ENCODE measurements at places on chromosomes 2 and 18. TPM values are rescaled to one million over a fixed set of nuclear protein-coding genes. Genes with fewer than 3 reads are reported as not detected.

FTCDNL1 gene
- 2.6 TPM for total RNA-seq

TPO gene
- 0.18 TPM for total RNA-seq

IMMT gene
- 47.7 TPM for total RNA-seq

HOXD4 gene
- 2.2 TPM for total RNA-seq

TTN gene
- total RNA-seq = 1,236 TPM

BUB1 gene
- 9.0 TPM for total RNA-seq

GNLY gene
- total RNA-seq = 0.31 TPM

WDR43 gene
- total RNA-seq = 37.3 TPM

IER3IP1 gene
- total RNA-seq = 20.0 TPM

SULT1C4 gene
- 13.3 TPM for total RNA-seq

WDSUB1 gene
- 6.0 TPM for total RNA-seq

PJVK gene
- 3.8 TPM for total RNA-seq

OTOF gene
- total RNA-seq = 10.6 TPM

HDLBP gene
- total RNA-seq = 332 TPM

SGPP2 gene
- not detected for total RNA-seq

SLC4A5 gene
- 2.2 TPM for total RNA-seq

TMEM37 gene
- total RNA-seq = 2.0 TPM

TFCP2L1 gene
- under 0.01 TPM for total RNA-seq

C2orf66 gene
- total RNA-seq = 0.04 TPM

ANTXR1 gene
- 86.0 TPM for total RNA-seq

SOX11 gene
- total RNA-seq = 13.2 TPM

ATP8B1 gene
- 5.2 TPM for total RNA-seq

HOXD10 gene
- total RNA-seq = 0.09 TPM

MSTN gene
- total RNA-seq = 26.2 TPM

SAG gene
- 0.18 TPM for total RNA-seq

CHST10 gene
- 14.0 TPM for total RNA-seq

CIB4 gene
- not detected for total RNA-seq

ZNF519 gene
- total RNA-seq = 9.2 TPM

HOXD12 gene
- total RNA-seq = not detected

DCDC2C gene
- total RNA-seq = 0.18 TPM

BCL2L11 gene
- total RNA-seq = 6.3 TPM

HOXD11 gene
- 0.04 TPM for total RNA-seq

SYT4 gene
- total RNA-seq = 0.13 TPM

ESPNL gene
- total RNA-seq = 2.9 TPM

LOXL3 gene
- total RNA-seq = 6.1 TPM

TMEM198 gene
- total RNA-seq = 1.2 TPM

M1AP gene
- 0.18 TPM for total RNA-seq

IL1A gene
- not detected for total RNA-seq

LIMS3 gene
- total RNA-seq = 2.1 TPM

MRO gene
- 0.22 TPM for total RNA-seq

ATOH8 gene
- total RNA-seq = 15.7 TPM

LRP1B gene
- 0.84 TPM for total RNA-seq

C2orf15 gene
- total RNA-seq = 0.04 TPM

SLC9A4 gene
- 0.04 TPM for total RNA-seq

FAM110C gene
- total RNA-seq = 0.71 TPM

GATA6 gene
- 1.4 TPM for total RNA-seq

RRM2 gene
- 12.2 TPM for total RNA-seq

SERPINB13 gene
- not detected for total RNA-seq

EGR4 gene
- not detected for total RNA-seq

TMEM247 gene
- not detected for total RNA-seq

MARCO gene
- total RNA-seq = 1.7 TPM

CERKL gene
- total RNA-seq = not detected

KCNS3 gene
- total RNA-seq = 6.6 TPM

IL1F10 gene
- total RNA-seq = not detected

All from muscle of leg (tissue), 16 donors.